ENCODE measurements at places on chromosomes 3 and 15.

DNA sequence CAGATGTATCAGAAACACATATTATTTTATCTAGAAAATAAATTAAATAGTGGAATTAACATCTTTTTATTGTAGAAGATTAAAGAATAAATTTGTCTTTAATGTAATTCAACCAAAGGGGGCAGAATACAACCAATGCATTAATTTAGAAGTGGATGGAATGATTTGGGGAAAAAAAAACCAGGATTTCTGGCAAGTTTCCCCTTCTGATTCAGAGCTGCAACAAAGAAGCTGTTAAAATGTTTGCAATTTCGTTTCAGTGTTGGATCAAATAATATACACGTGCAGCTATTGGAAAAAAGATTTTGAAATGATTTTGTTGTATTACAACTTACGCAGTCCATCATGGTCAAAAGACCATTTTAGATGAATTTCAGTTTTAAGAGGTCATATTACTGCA is 71.6 kb upstream of the ZNF280D start:
- DNase-seq: peak; percentile 28

DNA sequence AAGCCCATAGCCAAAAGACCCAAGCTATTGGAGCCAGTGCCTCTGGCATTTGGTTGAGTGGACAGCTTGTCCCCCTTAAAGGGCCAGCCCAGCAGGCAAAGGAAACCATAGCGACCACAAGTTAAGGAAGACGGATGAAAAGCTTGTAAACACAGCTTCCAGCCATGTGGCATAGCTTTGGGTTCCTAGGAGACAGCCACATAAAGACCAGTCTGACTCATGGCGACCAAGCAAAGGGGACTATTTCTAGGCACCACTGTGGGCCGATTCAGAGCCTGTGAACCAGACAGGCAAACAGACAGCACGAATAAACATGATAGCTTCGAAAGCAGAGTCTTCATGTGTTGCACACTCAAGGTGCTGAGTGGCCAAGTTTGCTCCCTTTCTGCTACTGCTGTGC is 30.5 kb upstream of the SRGAP3 start:
- peak; percentile 66 for DNase-seq

DNA sequence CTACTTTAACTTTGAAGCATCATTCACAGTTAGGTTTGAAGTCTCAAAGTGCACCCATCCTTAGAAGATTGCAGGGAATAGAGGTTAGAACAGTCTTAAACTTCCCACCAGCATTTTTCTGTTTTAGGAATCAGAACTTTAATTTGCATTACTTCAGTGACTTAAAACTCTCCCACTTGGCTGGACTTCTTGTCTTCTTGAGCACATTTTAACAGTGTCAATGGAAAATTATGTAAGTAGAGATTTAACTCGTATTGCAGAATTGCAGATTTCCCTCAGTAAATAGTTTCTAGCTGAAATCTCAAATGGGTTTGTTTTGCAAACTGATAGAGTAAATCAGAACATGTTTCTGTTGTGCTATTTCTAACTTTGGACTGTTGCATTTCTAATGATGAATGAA is 369.6 kb downstream of the OTOL1 start:
- no peak for DNase-seq

DNA sequence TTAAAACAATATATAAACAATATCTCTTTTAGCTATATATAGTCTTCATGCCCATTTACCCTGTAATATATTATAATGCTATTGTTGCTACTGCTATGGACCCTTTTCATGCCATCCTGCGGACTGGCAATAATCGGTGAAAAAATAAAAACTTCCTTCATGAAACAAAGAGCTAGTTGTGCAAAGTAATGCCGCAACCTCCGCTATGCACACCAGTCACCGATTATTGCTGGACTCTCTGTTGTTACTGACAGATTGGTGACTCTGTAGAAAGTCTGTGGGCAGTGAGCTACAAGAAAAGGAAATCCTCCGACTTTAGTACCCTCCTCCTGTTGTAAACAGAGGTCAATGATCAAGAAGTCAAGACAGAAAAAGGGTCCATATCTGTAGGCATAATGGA is 17.9 kb upstream of the ICE2 start:
- DNase-seq: no peak

- peak; percentile 15 for DNase-seq
These were observed 198.0 kb downstream of the THRB start for GRCh38 chr3:24296441-24297205.

- no peak for DNase-seq
These were observed 156.2 kb upstream of the SEMA6D start for GRCh38 chr15:47561102-47561501.
